ENCODE measurements at places on chromosomes 6 and 20.

GRCh38 chr6:75368151-75368779, 83.7 kb upstream of the TMEM30A start:
- no peak for DNase-seq

GRCh38 chr6:79947191-79948186, at the start of gene ELOVL4:
TSS of gene ELOVL4 (minus strand) at chr6:79947553. CDS start at chr6:79947279, 274 bp downstream.
- DNase-seq = peak; percentile 4

DNA sequence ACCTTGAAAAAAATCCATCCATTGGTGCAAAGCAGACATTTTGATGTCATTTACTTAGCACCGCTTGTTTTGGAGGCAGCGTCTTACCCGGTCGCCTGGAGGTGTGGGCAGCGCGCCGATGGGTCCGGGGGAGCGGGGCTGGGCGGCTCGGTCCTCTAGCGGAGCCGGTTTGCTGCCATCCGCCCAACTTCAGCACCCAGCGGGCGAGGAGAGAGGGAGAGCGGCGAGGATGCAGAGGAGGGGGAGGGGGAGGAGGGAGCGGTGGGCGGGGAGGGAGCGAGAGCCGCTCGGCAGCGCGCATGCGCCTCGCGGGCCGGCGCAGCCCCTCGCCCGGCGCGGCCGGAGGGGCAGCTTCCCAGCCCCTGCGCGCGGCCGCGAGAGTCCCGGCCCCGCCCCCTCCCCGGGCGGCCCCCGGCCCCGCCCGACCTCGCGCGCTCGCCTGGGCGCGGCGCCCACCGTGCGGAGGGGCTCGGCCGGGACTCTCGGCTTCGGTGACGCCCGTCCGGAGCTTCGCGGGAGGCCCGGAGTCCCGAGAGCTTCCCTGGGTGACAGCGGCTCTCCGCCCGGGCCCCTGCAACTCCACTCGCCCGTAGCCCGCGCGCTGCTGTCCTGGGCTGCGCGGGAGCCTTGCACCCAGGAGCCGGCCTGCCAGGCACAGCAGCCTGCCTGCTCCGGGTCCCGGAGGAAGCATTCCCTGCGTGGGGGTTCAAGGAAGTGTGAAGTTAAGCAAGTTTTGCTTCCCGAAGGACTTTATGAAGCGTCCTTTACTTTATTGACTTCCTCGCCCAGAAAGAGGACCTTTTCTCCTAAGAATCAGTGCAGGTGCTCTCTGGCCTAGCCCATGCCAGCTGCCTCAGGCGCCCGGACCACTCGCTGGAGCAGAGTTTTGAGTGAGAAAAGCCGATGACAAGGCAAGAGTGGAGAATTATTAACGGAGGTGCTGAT, at the start of gene RGS17:
TSS of gene RGS17 (minus strand) at position 246 of the 945 bp plus-strand sequence. CDS start 87,264 bp downstream, outside the sequence.
- peak; percentile 23 for DNase-seq

DNA sequence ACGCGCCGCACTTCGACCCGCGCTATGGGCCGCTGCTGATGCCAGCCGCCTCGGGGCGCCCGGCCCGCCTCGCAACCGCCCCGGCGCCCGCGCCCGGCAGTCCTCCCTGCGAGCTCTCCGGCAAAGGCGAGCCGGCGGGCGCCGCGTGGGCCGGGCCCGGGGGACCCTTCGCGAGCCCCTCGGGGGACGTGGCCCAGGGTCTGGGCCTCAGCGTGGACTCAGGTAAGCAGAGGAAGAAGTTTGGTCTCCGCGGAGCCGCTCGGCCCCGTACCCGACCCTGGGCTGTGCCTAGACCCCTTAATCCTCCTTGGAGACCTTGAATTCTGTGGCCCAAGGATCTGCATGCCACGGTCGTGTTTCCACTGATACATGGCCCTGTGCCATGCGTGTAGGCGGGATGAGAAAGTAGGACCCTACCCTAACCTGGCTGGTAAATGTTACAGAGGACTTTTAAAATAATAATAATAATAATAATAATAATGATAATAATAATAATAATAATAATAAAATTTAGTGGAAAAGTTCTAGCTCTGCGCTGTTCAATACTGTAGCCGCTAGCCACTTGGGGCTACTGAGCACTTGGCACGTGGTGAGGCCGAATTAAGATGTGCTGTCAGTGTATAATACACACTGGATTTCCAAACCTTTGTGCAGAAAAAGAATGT, 5.6 kb downstream of the VGLL2 start:
- DNase-seq = no peak

GRCh38 chr6:12008366-12009179, 3.5 kb upstream of the HIVEP1 start:
- DNase-seq = no peak

DNA sequence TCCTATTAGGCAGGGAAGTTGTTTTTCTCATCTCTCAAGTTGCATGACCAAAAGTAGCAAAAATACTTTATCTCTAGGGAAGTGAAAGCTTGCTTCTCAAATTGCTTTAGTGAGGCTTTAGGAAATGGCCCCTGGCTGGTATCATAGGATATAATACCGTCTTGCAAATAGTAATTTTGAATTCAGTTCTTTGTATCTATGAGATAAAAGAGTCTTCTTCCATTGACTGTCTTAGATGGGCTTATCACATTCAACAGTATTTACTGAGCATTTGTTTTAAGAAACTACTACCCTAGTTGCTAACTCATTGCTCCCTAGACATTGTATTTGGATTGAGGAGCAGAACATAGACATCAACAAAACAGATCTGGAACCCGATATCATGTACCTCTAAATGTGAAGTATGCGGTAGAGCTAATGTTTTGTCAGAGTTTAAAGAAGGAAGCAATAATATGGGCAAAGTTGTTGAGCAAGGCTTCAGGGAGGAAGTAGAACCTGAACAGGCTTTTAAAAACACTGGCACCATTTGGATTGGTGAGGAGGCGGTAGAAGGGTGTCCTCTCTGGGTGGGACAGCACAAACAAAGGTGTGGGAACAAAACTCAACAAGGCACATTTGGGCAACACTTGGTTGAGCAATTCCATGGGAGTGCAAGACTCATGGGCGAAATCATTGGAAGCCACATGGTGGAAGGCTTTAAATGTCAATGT, 101.5 kb downstream of the SGK1 start:
- no peak for DNase-seq

DNA sequence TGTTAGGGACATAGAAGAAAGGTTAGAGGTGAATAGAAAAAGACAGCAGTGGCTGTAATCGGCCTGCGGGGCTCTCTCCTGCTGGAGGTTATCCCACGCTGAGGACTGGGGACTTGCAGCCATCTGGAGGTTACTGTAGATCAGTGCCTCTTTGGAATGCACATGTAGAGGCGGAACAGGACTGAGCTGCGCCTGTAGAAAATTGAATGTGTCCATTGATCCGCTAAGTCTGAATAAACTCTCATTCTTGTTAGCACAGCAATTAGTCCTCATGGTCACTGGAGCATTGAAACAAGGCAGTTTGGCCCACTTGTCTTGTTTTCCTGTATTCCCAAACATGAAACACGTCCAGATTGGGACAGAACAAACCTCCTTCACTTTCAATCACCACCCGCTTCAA, 46.3 kb upstream of the F13A1 start:
- no peak for DNase-seq

DNA sequence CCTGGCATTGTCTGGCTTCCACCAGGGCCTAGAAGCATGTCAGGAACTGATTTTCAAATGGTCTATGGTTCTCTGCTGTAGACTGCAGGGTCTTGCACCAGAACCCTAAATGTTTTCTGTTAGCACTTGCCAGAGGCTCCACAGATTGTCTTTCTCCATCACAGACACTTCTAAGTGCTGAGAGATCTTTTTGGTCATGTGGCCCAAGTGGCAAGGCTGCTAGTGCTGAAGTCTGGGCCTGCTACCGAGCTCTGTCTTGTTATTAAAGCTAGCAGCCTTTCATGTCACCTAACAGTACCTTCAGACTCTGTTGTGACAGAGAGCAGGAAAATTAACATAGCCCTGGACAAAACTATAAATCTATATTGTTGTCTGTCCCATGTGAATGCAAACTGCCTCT, 120.7 kb upstream of the BACH2 start:
- no peak for DNase-seq

DNA sequence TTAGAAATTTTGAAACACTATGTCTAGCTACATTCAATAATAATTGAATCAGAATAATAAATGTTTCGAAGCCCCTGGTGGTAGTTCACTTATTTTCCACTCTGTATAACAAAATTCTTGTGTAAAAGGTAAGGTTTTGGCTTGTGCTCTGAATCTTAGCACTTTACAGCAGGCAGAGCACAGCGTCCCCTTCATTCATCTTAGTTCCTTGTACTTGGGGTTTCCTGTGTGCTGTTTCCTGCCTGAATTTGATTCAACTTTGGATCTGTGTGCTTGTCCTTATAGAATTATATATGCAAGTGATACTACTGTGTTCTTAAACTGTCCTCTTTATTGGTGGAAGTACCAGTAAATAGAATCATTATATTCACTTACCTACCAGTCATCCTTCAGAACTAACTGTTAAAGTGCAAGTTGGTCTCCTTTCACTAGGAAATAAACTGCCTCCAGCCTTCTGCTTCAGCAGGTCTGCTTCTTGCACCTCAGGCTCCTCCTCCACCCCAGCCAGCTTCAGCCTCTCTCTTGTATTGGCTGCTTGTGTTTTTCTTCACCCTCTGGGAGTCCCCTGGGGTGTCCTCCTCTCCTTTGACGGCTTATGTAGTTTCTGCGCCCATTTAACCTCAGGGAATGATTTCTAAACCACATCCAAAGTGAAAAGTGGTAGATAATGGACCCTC, 28.8 kb upstream of the TULP4 start:
- DNase-seq = no peak

DNA sequence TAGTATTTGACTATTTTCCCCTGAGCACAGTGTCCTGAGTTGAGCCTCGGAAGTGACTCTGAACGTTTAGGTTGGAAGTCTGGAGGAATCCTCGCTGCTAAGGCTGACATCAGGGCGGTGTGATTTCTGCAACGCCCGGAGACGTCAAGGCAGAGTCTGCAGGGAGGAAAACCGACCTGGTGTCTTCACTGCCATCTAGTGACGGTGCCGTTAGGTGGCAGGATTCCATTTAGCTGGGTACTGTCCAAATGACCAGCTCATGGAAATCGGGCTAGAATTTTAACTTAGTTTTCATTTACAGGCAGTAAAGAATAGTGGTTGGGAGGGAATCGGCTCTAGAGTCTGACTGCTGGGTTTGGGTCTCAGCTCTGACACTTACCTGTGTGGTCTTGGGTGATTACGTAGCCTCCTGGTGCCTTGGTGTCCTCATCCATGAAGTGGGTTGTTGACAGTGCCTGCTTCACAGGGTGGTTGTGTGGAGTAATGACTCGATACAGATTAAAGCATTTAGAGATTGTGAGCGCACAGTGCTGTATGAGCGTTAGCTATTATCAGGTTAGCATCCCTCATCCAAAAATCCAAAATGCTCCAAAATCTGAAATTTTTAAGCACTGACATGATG, 35.0 kb downstream of the FOXF2 start:
- DNase-seq = no peak

DNA sequence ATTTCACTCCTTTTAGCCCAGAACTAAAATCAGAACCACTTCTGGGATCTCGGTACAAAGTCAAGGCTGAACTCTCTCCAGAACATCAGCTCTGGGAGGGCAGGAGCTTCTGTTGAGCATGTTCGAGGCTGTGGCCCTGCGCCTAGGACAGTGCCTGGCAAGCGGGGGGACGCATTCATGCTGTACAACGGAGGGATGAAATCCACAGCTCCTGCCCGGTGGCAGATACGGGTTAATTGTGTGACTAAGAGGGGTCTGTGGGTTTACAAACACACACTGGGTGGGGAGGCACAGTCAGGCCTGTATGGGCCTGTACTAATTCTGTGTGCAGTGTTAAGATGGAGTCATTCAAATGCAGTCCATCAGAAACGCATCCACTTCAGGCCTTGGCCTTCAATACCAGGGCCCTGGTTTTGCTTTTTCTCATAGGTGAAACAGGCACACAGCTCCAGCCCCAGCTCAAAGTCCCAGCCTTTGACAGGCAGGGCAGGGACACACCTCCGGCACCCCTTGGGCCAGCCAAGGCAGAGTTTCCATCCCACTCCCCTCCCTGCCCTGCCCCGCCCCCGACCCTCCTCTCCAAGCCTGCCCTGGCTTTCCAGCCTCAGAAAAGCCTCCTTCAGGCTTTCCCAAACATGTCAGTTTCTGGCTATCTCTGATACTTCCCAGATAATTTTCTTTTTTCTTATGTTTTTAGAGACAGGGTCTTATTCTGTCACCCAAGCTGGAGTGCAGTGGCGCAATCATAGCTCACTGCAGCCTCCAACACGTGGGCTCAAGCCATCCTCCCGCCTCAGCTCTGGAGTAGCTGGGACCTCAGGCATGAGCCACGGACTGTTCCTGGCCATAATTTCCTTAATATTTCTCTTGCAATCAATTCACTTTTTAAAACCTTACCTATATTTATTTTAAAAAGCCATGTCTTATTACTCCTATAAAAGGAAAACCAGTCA, 109.8 kb downstream of the SULF2 start:
- no peak for DNase-seq

- no peak for DNase-seq
Measured at GRCh38 chr6:138803861-138804260, 8.0 kb downstream of the ECT2L start.

DNA sequence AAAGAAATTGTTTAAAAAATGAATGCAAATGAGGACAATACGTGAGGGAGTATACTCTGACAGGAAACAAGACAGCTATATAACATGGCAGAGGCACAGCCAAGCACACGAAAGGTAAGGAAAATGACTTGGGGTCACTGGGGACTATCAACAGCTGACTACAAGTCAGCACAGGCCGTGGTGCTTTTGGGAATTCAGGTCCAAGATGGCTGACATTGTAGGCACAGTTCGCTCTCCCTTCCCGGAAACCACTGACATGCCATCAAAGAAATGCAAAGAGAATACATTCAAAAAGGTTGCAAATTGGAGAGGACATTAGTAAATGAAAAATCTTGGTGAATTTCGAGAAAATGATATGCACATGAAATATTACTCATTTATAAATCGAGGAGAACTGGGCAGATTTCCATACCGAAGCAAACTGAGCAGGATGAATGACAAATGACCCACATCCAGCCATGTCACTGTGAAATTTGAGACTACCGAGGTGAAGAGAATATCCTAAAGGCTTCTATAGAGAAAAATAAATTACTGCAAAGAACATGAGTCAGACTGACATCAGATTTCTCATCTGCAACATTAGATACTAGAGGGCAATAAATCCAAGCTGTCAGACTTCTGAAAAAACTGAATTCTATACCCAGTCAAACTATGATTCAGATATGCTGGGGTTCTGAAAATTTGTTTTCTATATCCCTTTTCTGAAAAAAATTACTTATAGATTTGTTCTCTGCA, 391.1 kb downstream of the BTBD9 start:
- DNase-seq = no peak

GRCh38 chr20:41030061-41030460, 1.4 kb downstream of the TOP1 start:
- DNase-seq = no peak

GRCh38 chr20:48729538-48729937, 98.3 kb downstream of the PREX1 start:
- no peak for DNase-seq

- DNase-seq = no peak
Measured at GRCh38 chr6:113636357-113636824, 220.8 kb upstream of the MARCKS start.

- DNase-seq = no peak
Measured at GRCh38 chr6:116351101-116351500, 19.6 kb upstream of the DSE start.

- DNase-seq = no peak
Measured at GRCh38 chr20:58243653-58244410, 15.4 kb upstream of the ANKRD60 start.

- DNase-seq = no peak
Measured at GRCh38 chr20:5002077-5002413, 735 bp upstream of the SLC23A2 start.

- no peak for DNase-seq
Measured at GRCh38 chr20:44959638-44960102, 527 bp downstream of the TOMM34 start.

GRCh38 chr6:13365320-13365719, 37.0 kb upstream of the TBC1D7 start:
- DNase-seq = no peak

All from AG09309 (cell line).